ENCODE measurements at places on chromosomes 3 and 15. TPM values are rescaled to one million over a fixed set of nuclear protein-coding genes. Genes with fewer than 3 reads are reported as not detected.

GRCh38 chr3:81395739-81396513, 365.5 kb downstream of the GBE1 start:
- no peaks in the 10 kb centered on the region for H3K27me3 ChIP-seq
- no peak for DNase-seq
- no peak overlapping the region for H3K4me3 ChIP-seq
- H3K36me3 ChIP-seq, result no peaks in the 10 kb centered on the region
- no peak overlapping the region for H3K27ac ChIP-seq

TP63 gene
- total RNA-seq, result 485 TPM

GUCA1C gene
- not detected for total RNA-seq

MAP1A gene
- total RNA-seq, result 3.9 TPM

DNA sequence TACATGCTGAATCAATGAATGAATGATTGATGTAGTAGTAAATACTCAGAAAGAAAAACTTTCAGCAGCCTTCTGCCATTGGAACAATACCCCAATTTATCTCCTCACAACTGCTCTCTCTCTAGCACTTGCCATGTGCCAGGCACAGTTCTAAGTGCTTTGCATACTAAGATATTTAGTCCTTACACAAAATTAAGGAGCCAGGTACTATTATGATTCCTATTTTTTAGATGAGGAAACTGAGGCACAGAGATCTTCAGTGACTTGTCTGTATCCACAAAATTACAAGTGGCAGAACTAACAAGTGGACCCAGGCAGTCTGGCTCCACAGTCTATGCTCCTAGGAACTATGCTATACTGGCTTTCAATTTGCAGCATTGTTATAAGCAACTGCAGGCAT, 279.2 kb downstream of the LSAMP start:
- H3K27me3 ChIP-seq, result no peaks in the 10 kb centered on the region
- no peaks in the 10 kb centered on the region for H3K4me1 ChIP-seq
- no peak overlapping the region for H3K27ac ChIP-seq
- H3K4me3 ChIP-seq, result no peak overlapping the region
- H3K36me3 ChIP-seq, result no peaks in the 10 kb centered on the region
- DNase-seq, result no peak
